ENCODE measurements at places on chromosomes 12 and 14.

GRCh38 chr12:29102741-29103140, 46.3 kb upstream of the FAR2 start:
- DNase-seq: no peak

DNA sequence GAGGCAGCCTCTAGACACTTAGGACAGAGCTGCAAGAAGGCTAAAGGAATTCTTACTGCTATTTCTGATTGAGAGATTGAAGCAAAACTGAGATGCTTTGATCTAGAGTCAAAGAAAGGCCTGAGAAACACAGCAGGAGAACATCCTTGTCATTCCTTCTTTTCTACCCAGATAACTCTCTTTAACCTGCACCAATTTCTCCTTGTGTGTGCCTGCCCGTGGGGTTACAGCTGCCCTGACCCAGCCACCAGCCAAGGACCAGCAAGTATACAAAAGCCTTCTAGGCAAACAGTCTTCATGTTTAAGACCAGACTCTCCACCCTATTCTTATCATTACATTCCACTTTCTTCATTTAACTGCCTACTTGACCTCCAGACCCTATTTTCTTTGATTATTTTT, 81.7 kb upstream of the PRB2 start:
- DNase-seq: no peak

- no peak for DNase-seq
Measured at GRCh38 chr14:99644723-99645544, at the start of gene HHIPL1. Gene HHIPL1 (plus strand): TSS chr14:99645129. CDS start chr14:99645208, 79 bp downstream.

- DNase-seq: no peak
Measured at GRCh38 chr12:113727651-113728061, 238.5 kb downstream of the RBM19 start.

DNA sequence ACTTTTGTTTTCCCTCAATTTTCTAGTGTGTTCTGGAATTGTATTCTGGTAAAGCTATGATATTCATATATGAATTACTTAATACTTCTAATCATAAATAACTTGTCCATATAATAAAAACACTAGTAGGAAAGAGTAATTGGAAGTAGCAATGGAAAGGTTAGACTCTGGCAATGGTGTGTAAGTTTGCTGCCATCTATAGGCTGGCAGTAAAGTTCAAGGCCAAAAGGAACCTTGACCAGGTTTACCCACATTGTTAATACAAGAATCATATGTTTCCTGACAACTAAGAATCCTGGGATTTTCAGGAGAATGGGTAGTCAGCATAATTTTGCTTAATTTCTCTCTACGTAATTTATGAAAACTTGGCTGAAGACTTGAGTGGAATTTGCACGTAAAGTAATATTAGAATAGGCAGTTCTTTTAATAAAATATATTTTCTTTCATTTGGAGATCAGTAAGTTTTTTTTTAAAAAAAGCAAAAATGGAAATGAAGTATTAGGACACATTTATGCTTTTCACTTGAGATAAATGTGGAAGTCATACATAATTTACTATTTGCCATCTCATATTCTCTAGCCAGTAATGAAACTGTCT, 926.7 kb downstream of the GALC start:
- DNase-seq: no peak

DNA sequence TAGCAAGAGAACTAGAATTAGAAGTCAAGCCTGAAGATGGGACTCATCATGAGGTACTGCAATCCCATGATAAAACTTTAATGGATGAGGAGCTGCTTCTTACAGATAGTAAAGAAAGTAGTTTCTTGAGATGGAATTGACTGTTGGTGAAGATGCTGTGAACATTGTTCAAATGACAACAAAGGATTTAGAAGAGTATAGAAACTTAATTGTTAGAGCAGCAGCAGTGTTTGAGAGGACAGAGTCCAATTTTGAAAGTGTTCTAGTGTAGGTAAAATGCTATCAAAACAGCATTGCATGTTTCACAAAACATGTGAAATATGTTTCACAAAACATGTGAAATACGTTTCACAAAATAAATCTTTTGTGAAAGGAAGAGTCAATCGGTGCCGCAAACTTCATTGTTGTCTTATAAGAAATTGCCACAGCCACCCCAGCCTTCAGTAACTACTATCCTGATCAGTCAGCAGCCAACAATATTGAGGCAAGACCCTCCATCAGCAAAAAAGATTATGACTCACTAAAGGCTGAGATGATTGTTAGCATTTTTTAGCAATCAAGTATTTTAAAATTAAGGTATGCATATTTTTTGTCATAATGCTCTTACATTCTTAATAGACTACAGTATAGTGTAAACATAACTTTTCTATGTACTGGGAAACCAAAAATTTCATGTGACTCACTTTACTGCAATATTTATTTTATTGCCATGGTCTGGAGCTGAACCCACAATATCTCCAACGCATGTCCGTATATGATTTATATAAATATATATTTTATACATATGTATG, 173.4 kb upstream of the BMP4 start:
- DNase-seq: no peak

GRCh38 chr12:2231011-2231595, 178.3 kb downstream of the CACNA1C start:
- DNase-seq: no peak

DNA sequence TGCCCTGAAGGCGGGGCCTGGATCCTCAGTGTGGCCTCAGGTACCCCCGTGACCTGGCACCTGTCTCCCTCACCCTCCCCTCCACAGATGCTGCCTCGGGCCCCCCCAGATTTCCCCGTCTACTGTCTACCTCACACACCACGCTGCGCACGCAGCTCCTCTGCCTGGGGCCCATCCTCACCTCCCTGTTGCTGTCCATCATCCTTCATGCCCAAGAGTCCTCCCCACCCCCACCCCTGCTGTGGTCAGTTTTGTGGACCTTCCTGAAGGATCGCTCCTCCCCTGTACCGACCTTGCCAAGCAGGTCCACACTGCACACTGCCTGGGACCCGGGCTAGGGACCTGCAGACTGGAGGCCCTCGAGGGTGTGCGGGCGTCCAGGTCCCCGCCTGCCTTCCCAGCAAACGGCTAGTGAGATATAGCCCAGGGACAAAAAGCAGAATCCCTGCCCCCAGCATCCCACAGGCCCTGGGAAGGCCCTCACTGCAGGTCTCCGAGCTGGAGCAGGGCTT, 197.4 kb upstream of the DIO3 start:
- no peak for DNase-seq

GRCh38 chr14:61644834-61645233, 50.5 kb upstream of the HIF1A start:
- no peak for DNase-seq

GRCh38 chr12:106446419-106447092, 89.0 kb downstream of the POLR3B start:
- DNase-seq: peak; percentile 70

DNA sequence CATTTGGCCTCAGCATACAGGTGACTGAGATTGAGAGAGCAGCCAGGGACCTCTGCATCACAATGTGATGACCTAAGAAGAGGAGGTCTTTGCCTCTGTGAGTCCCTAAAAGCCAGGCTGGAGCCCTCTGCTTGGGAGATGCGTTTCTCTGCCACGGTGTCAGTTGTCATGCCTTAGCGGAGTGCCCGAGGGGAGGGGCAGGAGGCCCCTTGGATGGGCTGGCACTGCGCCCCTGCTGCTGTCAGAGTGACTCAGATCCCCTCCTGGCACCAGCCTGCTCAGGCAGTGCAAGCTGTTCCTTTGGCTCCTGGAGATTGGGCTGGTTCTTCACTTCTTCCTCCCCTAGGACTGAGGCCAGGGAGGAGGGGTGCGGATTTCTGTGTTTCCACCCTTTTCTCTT, 64.9 kb upstream of the KCNA5 start:
- no peak for DNase-seq

DNA sequence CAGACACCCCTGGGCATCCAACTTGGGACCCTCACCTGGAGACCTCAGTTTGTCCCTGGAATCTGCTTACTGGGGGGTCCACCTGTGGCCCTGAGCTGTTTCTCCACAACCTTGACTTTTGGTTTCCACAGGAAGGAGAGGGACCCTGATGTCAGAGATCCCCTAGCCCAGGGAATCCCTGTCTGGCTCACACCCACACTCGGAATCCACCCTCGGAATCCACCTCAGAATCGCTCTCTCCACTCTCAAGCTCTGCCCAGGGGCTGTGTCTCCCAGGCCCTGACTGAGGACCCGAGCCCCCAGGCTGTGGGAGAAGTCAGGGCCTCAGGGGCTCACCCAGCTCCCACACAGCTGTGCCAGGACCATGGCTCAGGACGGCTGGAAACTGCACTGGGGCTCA, 17.4 kb downstream of the LTBP2 start:
- no peak for DNase-seq

GRCh38 chr14:64940336-64940910, 2.1 kb downstream of the GPX2 start:
- no peak for DNase-seq

- DNase-seq: no peak
Measured at GRCh38 chr12:49811961-49812401, 16.2 kb downstream of the NCKAP5L start.

DNA sequence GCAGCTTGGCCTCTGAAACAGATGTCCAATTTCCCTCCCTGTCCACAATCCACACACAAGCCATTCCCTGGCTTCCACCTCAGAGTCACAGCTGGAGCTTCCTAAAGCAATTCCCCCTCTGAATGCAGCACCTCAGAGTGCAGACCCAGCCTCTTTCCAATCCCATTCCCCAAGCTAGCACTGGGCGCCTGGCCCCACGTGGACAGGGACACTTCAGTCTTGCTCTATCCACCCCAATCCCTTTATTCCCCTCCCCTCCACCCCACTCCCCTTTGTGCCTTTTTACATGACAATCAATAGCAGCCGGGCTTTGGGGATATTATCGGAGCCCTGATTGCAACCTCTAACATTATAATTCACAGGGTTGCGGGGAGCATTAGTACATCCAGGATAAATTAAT, 292.6 kb downstream of the TTC8 start:
- no peak for DNase-seq

- no peak for DNase-seq
Measured at GRCh38 chr14:48849741-48850322, 736.3 kb downstream of the RPS29 start.
